Temporal lobe (tissue), 4 donors: ENCODE measurements at places on chromosomes 2 and 18. TPM values are rescaled to one million over a fixed set of nuclear protein-coding genes. Genes with fewer than 3 reads are reported as not detected.

Gene STPG4
- total RNA-seq, result 0.49 TPM

Gene SERPINB8
- total RNA-seq, result 0.98 TPM

Gene CFC1
- 0.49 TPM for total RNA-seq

Gene PRKD3
- total RNA-seq, result 24.6 TPM

Gene CPO
- total RNA-seq, result not detected

Gene AP1S3
- 3.2 TPM for total RNA-seq

Gene LIPG
- total RNA-seq, result 11.8 TPM

Gene IL36G
- total RNA-seq, result not detected

Gene LONRF2
- total RNA-seq, result 70.8 TPM

Gene CTLA4
- not detected for total RNA-seq

Gene IL36RN
- total RNA-seq, result not detected

Gene SPATA3
- total RNA-seq, result not detected

Gene COL3A1
- total RNA-seq, result 105 TPM

Gene ARL4C
- 43.3 TPM for total RNA-seq
